HFFc6 (cell line): ENCODE measurements at places on chromosomes 12 and 14. TPM values are rescaled to one million over a fixed set of nuclear protein-coding genes. Genes with fewer than 3 reads are reported as not detected.

FAM181A gene
- not detected in 3 replicates for total RNA-seq

BDKRB2 gene
- 7.3 and 8.7 TPM in 2 replicates for total RNA-seq

TAS2R46 gene
- 0.22 TPM in 1 of 3 replicates, not detected in the others for total RNA-seq

GRCh38 chr14:93320489-93320888 lies 12.3 kb downstream of the BTBD7 start:
- H3K4me3 ChIP-seq: no peak overlapping the region
- H3K4me1 ChIP-seq: peaks cover 56% of the 10 kb centered on the region
- H3K36me3 ChIP-seq: peaks cover 22% of the 10 kb centered on the region
- peak overlapping the region; percentile 92 for H3K27ac ChIP-seq
- DNase-seq: no peak

DNA sequence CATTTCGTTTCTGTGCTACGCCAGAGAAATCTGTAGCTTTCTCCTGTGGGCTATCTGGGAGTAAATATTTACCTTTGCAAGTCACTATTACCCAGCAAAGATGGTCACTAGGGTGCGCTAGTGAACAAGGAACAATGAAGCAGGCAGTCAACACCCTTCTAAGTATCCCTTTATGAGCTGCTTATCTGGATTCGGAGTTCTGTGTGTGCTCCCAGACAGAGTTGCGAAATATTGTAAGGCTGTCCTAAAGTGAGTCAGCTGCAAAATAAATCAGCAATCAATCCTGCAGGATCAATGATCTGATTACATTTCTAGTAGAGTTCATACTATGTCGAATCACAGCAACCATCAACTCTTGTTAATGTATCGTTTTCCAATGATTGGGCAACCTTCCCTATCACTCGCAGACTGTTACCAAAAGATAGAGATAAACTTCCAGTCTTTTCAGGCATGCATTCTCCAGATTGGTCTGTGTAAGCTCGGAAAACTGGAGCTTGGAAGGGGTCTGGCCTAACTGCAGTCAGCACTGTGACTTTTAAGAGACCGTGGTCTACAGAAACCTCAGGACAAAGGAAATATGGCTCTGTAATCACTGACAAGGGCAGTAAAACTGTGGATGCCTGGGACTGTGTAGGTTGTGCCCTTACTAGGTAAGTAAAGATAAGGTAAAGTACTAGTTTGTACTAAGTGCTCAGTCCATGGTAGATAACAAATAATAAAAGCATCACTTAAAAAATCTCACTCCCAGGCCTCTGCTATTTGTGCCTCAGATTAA lies 133.5 kb downstream of the KCNK10 start:
- DNase-seq: peak; percentile 83
- peaks cover 12% of the 10 kb centered on the region for H3K27me3 ChIP-seq
- peak overlapping the region; percentile 77 for H3K4me3 ChIP-seq
- H3K4me1 ChIP-seq: peaks cover 10% of the 10 kb centered on the region
- no peaks in the 10 kb centered on the region for H3K36me3 ChIP-seq

- H3K27ac ChIP-seq: no peak overlapping the region
- peaks cover 8% of the 10 kb centered on the region for H3K27me3 ChIP-seq
- H3K36me3 ChIP-seq: peaks cover 17% of the 10 kb centered on the region
- H3K4me3 ChIP-seq: no peak overlapping the region
Measured at GRCh38 chr12:68446384-68446783, 114.2 kb upstream of the MDM1 start.

DNA sequence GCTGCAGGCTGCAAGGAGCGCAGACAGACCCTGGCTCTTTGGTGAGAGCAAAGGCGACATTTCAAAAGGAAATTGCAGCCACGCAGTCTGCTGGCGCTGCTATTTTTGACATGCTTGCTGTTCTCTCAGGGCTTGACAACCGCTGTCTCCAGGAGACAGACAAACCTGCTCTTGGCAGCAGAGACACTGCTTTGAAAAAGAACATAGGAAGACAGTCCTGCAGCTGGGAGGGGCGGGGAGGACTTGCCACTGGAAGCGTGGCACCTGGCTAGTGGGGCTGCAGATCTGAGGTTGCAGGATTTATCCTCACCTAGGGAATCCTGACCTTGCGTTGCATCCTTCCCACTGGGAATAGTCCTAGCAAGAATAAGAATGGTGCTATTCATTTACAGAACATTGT lies 91.8 kb upstream of the KCNA1 start:
- H3K27me3 ChIP-seq: peaks cover 32% of the 10 kb centered on the region
- H3K4me1 ChIP-seq: no peaks in the 10 kb centered on the region
- no peak for DNase-seq
- no peaks in the 10 kb centered on the region for H3K36me3 ChIP-seq
- H3K4me3 ChIP-seq: no peak overlapping the region

DNA sequence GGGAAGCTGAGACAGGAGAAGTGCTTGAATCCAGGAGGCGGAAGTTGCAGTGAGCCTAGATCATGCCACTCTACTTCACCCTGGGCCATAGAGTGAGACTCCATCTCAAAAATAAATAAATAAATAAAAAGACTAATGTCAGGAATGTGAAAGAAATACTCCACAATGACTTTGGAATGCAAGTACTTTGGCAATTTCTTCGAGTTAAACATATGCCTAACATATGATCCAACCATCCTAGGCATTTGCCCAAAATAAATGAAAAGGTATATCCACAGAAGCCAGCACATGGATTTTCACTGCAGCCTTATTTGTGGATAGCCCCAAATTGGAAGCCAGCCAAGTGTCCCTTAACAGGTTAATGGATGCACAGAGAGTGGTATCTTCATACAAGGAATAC lies 357.9 kb upstream of the TMEM132C start:
- H3K4me3 ChIP-seq: no peak overlapping the region
- no peaks in the 10 kb centered on the region; the same call in 1 of the 2 replicates for H3K27me3 ChIP-seq
- H3K4me1 ChIP-seq: no peaks in the 10 kb centered on the region
- no peak overlapping the region for H3K27ac ChIP-seq
- no peaks in the 10 kb centered on the region for H3K36me3 ChIP-seq

- H3K27me3 ChIP-seq: peaks cover 21% of the 10 kb centered on the region
- H3K4me3 ChIP-seq: no peak overlapping the region
- peak; percentile 4 for DNase-seq
- no peaks in the 10 kb centered on the region for H3K36me3 ChIP-seq
- no peaks in the 10 kb centered on the region for H3K4me1 ChIP-seq
Measured at GRCh38 chr14:58193542-58193941, 6.4 kb upstream of the ACTR10 start.

- H3K4me1 ChIP-seq: peaks cover 4% of the 10 kb centered on the region; the same call in 1 of the 2 replicates
- no peaks in the 10 kb centered on the region for H3K36me3 ChIP-seq
- no peak overlapping the region for H3K4me3 ChIP-seq
- peaks cover 16% of the 10 kb centered on the region for H3K27me3 ChIP-seq
Measured at GRCh38 chr12:94560431-94561221, 89.7 kb downstream of the TMCC3 start.

GRCh38 chr14:68397822-68398221 lies 395.0 kb downstream of the ZFP36L1 start:
- H3K27ac ChIP-seq: peak overlapping the region; percentile 72
- DNase-seq: peak; percentile 29
- H3K4me1 ChIP-seq: peaks cover 87% of the 10 kb centered on the region
- H3K4me3 ChIP-seq: no peak overlapping the region; the same call in 1 of the 2 replicates

DNA sequence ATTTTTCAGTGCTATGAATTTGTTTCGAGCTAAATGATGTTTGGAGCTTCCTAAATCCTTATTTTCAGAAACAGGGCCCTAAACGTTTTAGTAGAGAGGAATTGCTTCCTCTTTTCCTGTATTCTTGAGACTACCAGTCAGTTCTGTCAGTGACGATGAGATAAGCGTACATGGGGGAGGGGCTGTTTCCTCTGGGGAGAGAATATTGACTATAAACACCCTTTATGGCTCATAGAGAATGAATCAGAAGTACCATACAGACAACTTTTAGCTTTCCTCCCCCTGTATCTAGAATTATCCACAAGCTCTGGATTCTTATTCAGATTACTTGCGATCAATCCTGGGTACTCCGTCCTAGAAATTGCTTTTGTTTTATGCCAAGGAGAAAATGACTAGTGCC lies 5.1 kb downstream of the TBK1 start:
- H3K4me3 ChIP-seq: no peak overlapping the region
- H3K4me1 ChIP-seq: peaks cover 71% of the 10 kb centered on the region
- H3K36me3 ChIP-seq: peaks cover 41% of the 10 kb centered on the region
- H3K27me3 ChIP-seq: peaks cover 5% of the 10 kb centered on the region; the same call in 1 of the 2 replicates
- H3K27ac ChIP-seq: no peak overlapping the region

GRCh38 chr12:131357920-131358319 lies 353.0 kb upstream of the SFSWAP start:
- no peak overlapping the region for H3K27ac ChIP-seq
- no peaks in the 10 kb centered on the region for H3K4me1 ChIP-seq
- H3K4me3 ChIP-seq: no peak overlapping the region
- DNase-seq: no peak
- peaks cover 6% of the 10 kb centered on the region for H3K27me3 ChIP-seq
- H3K36me3 ChIP-seq: peaks cover 9% of the 10 kb centered on the region; the same call in 1 of the 2 replicates

DNA sequence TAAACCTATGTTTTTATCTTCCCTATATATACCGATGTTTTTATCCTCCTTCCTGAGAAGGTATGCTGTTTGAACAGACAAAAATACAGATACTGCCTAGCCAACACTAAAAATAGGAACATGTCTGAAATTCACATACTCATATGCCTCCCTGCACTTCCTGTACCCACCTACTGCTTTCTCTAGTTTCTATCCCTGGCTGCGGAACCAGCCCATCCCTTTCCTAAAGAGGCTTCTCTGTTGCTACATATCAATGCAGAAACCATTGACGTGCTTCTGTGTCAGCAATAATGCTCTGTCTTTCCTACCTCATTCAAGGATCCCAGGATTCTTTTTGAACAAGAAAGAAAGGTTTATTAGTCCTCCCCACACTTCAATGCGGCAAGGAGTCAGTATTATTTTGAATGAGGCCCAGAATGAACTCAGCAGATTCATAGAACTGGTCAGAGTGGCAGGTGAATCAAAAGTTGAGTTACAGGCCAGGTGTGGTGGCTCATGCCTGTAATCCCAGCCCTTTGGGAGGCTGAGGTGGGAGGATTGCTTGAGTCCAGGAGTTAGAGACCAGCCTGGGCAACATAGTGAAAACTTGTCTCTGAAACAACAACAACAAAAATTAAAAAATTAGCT lies 67.8 kb upstream of the NAP1L1 start:
- H3K27me3 ChIP-seq: no peaks in the 10 kb centered on the region
- no peak overlapping the region for H3K4me3 ChIP-seq
- H3K4me1 ChIP-seq: peaks cover 5% of the 10 kb centered on the region; the same call in 1 of the 2 replicates

GRCh38 chr14:71485833-71486232 lies 446.4 kb upstream of the RGS6 start:
- H3K4me1 ChIP-seq: peaks cover 74% of the 10 kb centered on the region
- no peaks in the 10 kb centered on the region; the same call in 1 of the 2 replicates for H3K27me3 ChIP-seq
- H3K4me3 ChIP-seq: no peak overlapping the region
- DNase-seq: no peak

- H3K4me1 ChIP-seq: peaks cover 10% of the 10 kb centered on the region
- peaks cover 6% of the 10 kb centered on the region for H3K27me3 ChIP-seq
- DNase-seq: no peak
- peaks cover 10% of the 10 kb centered on the region for H3K36me3 ChIP-seq
Measured at GRCh38 chr12:2009623-2010022, 5.4 kb upstream of the DCP1B start.

DNA sequence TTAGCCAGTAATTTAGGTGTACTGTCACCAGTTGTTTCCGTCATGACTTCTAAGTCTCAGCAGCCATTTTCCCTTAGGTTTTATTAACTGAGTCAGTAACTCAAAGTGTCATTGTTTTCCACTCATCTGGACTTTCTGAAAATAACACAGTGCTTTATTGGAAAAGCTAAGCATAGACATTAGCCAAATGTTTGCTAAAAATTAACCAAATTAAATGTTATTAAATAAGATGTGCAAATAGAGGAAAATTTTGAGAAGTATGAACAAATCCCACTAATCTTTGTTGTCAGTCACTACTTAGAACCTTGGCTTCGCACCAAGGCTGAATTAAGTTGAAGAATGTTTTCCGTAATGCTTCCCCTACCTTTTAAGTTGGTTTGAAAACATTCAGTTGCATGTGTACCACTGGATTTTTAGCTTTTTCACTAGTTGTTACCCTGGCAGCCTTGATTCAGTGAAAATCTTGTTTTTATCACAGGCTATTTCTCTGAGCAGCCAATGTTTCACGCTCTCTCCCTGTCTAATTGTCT lies 43.0 kb downstream of the BORCS5 start:
- H3K27ac ChIP-seq: no peak overlapping the region
- DNase-seq: no peak
- peaks cover 30% of the 10 kb centered on the region for H3K4me1 ChIP-seq
- no peak overlapping the region for H3K4me3 ChIP-seq
- peaks cover 9% of the 10 kb centered on the region; the same call in 1 of the 2 replicates for H3K36me3 ChIP-seq
- no peaks in the 10 kb centered on the region for H3K27me3 ChIP-seq

DNA sequence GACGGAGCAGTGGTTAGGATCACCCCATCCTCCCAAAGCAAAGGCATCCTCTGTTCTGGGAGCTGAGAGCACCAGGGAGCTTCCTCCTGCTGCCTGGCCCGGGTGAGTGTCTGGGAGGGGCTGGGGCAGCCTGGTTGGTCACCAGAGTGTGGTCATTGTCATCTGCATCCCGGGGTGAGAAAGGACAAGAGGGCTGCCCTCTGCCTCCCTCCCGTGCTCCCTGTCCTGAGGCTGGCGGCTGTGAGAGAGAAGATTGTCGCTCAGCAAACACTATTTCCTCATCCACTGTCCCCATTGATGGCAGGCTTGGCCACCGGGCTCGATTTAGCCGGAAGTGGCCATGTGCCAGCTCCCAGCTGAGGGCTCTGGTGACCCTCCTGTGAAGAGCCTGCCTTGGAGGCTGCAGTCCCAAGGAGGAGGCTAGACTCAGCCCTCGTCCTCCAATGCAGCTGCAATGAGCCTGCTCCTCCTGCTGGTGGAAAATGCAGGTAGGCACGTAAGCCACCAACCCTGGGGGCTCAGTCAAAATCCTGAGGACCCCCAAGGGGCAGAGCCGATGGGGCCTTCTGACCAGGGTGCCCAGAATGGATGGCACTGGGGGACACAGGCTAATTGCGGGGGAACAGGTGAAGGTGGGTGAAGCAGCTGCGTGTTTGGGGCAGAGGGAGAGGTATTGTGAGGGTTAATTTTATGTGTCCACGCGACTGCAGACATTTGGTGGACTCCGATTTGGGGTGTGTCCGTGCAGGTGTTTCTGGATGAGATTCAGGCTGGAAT lies 155.7 kb downstream of the KIF26A start:
- H3K36me3 ChIP-seq: peaks cover 12% of the 10 kb centered on the region
- no peaks in the 10 kb centered on the region for H3K27me3 ChIP-seq
